ENCODE measurements at places on chromosomes 16 and 17.

DNA sequence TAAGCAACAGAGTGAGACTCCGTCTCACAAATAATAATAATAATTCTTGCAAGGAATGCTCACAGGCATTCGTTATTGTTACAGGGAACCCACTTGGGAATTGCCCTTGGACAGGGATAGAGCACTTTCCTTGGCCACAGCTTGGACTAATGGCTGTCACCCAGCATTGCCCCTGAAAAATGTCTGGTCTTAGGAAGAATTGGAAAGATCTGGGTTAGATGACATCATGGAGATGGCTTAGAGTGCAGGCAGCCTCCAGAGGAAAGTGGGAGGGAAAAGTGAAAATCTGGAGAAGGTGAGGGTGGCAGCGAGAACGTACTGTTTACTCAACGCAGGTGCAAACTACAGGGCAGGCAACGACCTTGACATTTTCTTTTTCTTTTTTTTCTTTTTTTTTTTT is 59.3 kb upstream of the MRTFB start:
- DNase-seq: no peak

- DNase-seq: no peak
Measured at GRCh38 chr17:30323895-30324319, 9.9 kb downstream of the TMIGD1 start.

GRCh38 chr17:63116228-63116627 is 150.2 kb downstream of the TANC2 start:
- no peak for DNase-seq

GRCh38 chr16:53433930-53434376 is 318 bp upstream of the RBL2 start:
- DNase-seq: no peak

GRCh38 chr17:75530837-75531720 is 5.6 kb downstream of the LLGL2 start:
- DNase-seq: no peak

- no peak for DNase-seq
Measured at GRCh38 chr16:10558746-10559641, 21.4 kb downstream of the EMP2 start.

- DNase-seq: no peak
Measured at GRCh38 chr16:8756755-8757154, 40.7 kb downstream of the TMEM186 start.

DNA sequence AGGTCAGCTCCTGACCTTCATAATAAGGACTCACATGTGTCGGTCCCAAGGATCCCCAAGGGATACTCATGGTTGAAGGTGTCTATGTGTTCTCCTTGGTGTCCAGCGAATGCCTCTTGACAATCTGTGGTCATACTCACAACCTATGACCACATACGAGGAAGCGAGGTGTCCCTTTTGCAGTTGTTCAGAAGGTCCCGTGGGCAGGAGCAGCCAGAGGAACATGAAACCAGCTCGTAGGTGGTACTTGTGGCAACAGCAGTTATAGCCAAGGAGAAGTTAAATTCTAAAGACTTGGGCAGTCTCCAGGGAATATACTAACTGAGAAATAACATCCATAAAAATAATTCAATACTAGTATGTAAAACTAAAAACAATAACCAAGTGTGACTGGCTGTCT is 685.3 kb downstream of the WWOX start:
- no peak for DNase-seq

- DNase-seq: no peak
Measured at GRCh38 chr16:84572096-84572495, 45.8 kb downstream of the COTL1 start.

GRCh38 chr16:57649846-57650245 is 18.3 kb upstream of the ADGRG3 start:
- DNase-seq: no peak

DNA sequence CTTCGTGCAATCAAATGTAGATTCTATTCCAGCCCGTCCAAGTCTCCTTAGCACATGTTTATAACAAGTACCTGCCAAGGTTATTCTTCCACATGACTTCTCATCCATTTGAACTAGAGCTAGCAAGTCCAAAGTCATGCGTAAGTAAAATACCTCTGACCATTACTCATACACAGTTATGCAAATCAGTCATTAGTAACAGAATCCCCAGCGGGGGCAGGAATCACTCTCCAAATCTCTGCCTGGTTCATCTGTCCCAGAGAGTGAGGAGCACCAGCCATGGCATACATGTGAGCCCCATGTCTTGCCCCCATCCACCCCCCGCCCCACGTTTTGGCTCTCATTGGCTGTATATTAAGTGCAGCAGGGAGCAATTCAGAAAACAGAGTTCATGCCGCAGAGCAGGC is 27.7 kb downstream of the SRL start:
- no peak for DNase-seq

GRCh38 chr16:87628940-87629339 is 26.6 kb downstream of the JPH3 start:
- DNase-seq: no peak

- no peak for DNase-seq
Measured at GRCh38 chr17:50169881-50170459, 4.2 kb downstream of the SGCA start.

DNA sequence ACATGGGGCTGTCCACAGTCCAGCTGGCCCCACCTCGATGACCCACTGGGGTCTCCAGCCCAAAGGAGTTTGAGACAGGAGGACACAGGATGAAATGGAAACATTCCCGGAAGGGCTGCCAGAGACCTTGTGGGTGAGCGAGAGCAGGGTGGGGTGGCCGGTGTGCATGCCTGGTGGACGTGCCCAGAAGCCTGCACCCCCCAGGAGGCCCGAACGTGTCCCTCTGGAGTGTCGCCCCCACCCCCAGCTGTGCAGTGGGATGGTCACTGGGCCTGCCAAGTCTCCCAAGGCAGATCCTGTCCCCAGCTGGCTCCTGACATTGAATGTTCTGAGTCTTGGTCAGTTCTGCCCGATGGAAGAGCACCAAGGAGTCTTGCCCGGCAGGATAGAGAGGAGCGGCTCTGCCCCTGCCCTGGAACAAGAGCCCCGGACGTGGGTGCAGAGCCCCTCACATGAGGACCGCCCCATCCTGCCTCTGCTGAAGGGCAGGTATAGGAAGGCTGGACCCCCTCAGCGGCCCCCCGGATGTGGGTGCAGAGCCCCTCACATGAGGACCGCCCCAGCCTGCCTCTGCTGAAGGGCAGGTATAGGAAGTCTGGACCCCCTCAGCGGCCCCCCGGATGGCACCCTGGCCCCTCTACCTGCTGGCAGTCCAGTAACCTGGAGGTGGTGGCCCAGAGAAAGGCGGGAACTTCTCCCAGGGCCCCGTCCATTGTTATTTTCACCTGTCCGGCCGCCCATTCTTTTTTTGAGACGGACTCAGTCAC is 3.1 kb upstream of the CAPN15 start:
- no peak for DNase-seq

DNA sequence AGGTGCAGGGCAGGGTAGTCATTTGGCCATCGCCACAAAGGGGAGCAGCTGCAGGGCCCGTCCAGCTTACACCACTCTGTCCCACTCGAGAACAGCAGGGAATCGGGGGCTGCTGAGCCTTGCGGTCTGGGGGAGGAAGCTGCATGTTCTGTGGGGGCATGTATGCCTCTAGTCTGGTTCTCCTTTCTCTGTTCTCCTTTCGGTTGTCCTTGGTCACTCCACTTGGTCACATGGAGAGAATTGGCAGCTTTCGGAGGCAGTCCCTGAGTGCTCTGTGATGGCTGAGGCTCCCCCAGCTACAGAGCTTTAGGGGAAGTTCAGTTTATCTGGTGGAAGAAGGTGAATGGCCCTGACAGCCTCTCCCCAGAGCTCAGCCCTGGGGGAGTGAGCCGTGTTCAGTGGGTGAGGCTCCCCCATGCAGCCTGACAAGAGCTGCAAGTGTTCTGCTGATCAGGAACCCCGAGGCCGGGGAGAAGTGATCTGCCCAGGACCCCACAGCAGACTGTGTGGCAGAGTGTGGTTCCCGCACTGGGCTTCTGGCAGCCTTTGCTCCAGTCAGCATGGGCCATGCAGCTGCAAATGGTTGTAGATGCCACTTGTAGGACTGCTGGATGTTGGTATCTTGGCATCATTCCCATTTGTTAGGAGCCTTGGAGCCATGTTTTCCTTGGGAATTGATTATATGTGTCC is 22.3 kb upstream of the SMPD3 start:
- DNase-seq: no peak

GRCh38 chr16:11637320-11637719 is 30.9 kb upstream of the SNN start:
- no peak for DNase-seq

DNA sequence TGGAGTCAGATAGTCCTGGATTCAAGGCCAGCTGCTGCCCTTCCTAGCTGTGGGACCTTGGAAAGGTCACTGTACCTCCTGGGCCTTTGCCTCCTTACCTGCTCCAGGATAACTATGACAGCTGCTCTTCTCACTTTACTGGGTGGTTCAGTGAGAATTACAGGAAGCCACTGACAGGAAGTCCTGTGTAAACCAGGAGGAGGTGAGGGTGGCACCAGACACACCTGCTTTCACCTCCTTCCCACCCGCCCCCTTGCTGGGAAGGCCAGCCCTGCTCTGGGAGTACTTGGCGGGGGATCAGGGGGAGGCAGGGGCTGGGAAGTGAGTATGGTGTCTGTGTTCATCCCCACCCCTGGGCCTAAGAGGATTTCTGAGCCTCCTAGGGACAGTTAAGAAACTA is 42.6 kb downstream of the CPNE2 start:
- DNase-seq: no peak

- DNase-seq: no peak
Measured at GRCh38 chr17:65438708-65439294, 122.6 kb downstream of the AXIN2 start.

- DNase-seq: no peak
Measured at GRCh38 chr17:74779948-74780400, 3.8 kb upstream of the NAT9 start.

DNA sequence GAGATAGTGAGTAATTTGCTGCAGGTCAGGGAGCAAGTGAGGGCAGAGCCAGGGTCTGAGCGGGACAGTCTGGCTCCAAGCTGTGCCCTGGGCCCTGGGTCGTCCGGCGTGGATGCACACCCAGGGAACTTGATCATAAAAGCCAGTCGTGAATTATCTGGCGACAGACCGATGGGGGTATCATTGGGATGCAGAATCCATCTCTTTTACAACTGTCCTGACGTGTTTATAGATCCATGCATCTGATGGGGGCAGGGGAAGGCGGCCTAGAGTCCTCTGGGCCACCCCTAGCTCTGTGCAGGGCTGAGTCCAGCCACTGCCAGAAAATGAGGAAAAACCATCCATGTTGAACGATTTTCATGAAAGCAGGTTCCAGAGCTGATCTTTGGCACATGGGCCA is 332.8 kb downstream of the C16orf95 start:
- DNase-seq: no peak

DNA sequence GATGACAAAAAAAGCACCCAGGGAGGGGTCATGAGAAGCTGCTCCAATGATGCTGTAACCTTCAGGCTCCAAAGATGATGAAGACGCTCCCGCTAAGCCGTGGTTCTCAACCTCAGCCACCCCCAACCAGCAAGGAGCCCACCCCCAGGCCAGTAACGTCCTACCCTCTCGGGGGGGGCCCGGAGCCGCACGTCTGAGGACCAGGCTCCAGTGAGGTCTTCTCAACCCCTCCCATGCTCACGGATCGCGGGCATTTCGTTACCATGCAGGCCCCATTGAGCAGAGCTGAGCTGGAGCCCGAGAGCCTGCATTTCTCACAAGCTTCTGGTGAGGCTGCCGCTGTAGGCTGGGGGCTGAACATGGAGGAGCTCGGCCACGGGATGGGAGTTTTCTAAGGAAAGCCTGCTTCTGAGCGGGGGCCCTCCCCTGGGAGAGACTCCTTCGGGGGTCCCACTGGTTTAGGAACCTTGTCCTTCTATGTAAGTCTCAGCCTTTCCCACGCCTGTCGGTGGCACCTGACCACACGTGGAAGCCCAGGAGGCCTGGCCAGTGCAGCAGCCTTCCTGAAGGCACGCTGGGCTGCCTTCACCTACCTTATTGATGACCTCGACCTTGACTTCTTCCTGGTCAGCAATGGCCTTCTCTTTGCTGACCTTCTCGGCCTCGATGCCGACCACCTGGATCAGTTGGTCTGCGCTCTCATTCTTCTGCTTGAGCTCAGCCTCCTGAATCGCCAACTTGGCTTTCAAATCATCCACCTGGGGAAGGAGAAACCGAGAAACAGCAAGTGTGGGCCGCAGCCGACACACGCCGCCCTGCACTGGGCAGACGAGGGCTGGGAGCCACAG is 82.7 kb downstream of the PGS1 start:
- no peak for DNase-seq

DNA sequence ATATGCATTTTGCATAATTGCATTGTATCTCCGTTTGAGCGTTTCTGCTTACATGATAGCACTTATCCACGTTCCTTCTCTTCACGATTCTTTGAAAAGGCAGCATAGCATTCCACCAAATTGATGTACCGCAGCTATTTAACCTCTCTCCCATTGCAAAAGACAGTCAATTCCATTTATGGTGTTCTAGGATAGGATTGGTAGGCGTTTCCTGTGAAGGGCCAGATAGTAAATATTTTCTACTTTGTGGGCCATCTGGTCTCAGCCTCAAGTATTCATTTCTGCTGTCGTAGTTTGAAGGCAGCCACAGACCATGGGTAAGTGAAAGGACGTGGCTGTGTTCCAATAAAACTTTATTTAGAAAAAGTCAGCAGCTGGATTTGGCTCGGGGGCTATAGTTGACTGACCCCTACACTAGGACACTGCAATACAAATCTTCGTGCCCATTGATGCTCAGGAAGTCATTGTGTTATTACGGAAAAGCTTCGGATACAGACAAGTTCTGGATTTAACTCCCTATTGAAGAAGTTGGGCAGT is 10.1 kb downstream of the SNX29 start:
- no peak for DNase-seq

DNA sequence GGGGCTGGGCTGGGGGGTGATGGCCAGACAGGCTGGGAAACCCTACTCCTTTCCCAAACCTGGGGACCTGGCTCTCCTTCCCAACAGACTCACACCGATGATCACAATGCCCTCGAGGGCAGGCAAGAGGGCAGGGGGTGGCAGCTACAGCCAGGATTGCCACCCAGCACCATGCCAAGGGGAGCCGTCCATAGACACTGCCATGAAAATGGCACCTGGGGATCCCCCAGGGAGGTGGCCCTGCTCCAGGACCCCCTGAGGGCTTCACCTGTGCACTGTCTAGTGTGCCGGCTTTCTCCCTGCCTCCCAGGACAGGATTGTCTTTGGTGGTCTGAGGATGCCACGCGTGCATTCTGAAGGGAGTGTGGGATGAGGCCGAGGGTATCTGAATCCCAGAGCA is 24.6 kb downstream of the RPH3AL start:
- no peak for DNase-seq

Data from cerebellar nuclear complex (tissue), 1 donor.